ENCODE measurements at places on chromosomes 6 and 20.

- H3K27ac ChIP-seq: no peak overlapping the region
- peaks cover 4% of the 10 kb centered on the region for H3K4me1 ChIP-seq
- H3K27me3 ChIP-seq: no peaks in the 10 kb centered on the region
These were observed 195.3 kb downstream of the SLC24A3 start for GRCh38 chr20:19407736-19408135.

DNA sequence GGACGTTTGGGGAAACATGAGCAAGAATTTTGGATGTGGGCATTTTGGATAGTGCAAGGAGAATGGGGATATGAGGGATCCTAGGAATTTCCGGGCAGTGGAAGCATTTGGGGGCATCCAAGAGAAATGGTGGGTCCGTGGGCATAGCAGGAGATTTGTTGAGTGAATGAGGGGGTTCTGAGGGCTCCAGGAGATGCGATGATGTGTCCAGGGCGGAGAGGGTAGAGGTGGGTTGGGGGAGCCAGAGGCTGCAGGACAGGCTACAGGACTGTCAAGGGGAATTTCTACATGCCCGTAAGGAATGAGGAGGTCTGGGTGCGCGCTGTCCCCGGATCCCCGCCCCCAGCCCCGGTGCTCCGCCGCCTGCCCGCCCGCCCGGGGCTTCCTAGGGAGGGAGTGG lies 364 bp downstream of the FRS3 start:
- peaks cover 44% of the 10 kb centered on the region for H3K4me1 ChIP-seq
- H3K27ac ChIP-seq: peak overlapping the region; percentile 69
- no peaks in the 10 kb centered on the region for H3K27me3 ChIP-seq

GRCh38 chr6:170035044-170035443 lies 255.8 kb downstream of the DLL1 start:
- H3K27ac ChIP-seq: no peak overlapping the region
- no peaks in the 10 kb centered on the region for H3K4me1 ChIP-seq
- no peaks in the 10 kb centered on the region for H3K27me3 ChIP-seq
- DNase-seq: no peak
- H3K36me3 ChIP-seq: no peaks in the 10 kb centered on the region

DNA sequence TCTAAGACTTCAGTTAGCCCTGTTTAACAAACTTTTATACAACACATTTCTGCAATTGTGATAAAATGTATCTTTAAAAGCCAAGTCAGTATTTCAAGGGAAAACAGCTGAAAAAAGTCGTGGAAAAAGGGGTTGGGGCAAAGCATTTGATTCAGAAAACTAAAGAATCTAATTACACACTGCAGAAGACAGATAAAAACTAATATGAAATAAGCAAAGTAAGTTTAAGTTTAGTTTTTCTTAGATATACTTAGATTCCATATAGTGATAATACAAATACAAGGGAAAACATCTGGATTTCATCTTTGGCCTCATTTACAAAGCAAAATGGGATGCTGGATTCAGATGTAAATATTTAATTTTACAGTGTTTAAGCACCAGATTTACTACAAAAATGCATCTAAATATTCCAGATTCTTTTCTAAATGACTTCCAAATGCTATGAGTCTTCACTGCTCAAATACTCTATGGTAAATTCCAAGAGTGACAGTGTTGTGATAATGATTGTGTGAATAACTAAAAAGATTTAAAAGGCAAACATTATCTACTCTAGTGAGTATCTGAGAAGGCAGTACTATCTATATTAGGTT lies 1.5 kb upstream of the ADNP start:
- no peak for DNase-seq
- no peak overlapping the region for H3K27ac ChIP-seq
- no peak overlapping the region for H3K4me3 ChIP-seq
- peaks cover 22% of the 10 kb centered on the region for H3K4me1 ChIP-seq

Data from common myeloid progenitor, CD34-positive (primary cell).